ENCODE measurements at places on chromosomes 7 and 10.
A peak's percentile ranks its signal among the peaks of the same experiment; 100 is the strongest.

- no peak for DNase-seq
These were observed 57.7 kb downstream of the DNAJB6 start for GRCh38 chr7:157394246-157395191.

- DNase-seq = no peak
These were observed 284.4 kb upstream of the IGFBP3 start for GRCh38 chr7:46205478-46205877.

GRCh38 chr10:102313221-102313896 lies 68.0 kb downstream of the GBF1 start:
- no peak for DNase-seq

DNA sequence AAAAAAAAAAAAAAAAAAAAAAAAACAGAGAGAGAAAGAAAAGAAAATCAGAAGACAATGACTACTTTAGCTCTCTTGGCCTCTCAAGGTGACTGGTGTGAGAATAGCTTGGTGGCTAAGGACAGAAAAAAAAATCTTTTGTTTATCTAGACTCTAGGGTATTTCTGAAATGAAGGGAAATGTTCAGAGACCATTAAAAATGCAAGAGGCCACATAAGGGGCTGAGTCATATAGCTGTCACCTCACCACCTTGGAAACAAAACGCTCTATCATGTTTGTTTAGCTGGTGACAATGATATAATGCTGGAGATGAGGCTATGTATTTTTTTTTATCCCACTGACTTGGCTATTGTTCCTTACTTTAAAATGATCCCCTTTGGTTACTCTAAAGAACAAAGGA lies 287.0 kb upstream of the CDC14C start:
- DNase-seq = no peak

GRCh38 chr10:74937266-74937856 lies 111.0 kb downstream of the KAT6B start:
- no peak for DNase-seq

DNA sequence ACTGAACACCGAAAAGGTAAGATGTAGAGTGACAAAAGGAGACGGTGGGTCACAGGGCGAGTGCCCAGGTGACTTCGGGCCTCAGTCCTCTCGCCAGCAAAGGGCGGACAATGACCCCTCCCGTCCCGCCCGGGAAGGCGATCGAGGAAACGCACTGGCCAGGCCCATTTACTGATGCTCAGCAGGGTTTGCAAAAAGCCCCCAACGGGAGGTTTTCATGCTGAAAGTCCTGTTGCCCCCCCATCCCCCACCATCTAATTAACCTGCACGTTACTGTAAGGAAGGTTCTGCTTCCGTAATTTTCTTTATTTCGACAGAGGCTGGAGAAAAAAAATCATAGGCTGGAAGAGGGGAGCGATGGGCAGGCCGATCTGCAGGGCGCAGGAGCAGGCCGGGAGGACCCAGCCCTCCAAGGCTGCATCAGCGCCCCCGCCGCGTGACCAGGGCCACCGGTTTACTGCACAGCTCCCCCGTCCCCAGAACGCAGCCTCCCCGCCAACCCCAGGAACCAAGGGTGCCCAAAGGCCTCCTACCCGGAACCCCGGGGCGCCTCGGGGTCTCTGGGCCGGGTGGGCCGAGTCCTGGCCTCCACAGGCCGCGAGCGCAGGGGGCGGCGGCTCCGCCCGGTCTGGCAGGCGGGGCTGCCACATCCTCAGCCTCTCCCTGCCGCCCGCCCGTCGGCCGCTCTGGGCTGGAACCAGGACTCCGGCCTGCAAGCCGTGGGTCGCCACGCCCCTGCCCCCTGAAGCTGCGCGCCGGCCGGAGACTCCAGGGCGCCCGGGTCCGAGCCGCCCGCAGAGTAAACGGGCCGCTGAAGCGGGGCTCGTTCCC lies 613 bp downstream of the OAT start:
- peak; percentile 7 for DNase-seq

DNA sequence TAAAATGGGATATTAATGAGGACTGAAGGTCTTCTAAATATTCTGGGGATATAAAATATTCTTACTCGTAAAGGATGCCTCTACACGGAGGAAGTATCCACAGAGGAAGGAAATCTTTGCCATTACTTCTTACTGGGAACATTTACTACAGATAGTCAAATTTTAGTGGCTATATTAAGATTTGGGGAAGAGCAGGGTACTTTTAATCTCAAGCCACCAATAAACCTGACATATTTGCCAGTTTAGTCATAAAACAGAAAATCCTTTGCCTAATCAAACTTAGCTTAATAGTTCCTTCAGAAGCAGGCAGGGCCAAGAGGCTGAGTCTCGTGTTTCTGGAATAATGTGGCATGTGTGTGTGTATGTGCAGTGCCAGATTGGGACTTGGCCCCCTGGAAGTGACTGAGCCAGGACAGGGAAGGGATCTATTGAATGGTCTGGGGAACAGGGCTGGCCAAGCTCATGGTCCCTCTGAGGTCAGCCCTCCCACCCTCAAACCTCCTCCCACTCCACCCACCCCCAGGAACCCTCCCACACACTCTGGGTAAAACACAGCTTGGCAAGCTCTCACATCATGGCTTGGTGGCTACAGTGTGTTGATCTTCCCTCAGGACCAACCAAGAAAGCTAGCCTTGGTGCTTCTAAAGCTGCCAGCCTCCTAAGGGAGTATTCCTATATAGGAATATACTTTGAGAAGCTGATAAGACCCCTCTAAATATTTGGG lies 1.6 kb upstream of the PIK3CG start:
- DNase-seq = no peak

DNA sequence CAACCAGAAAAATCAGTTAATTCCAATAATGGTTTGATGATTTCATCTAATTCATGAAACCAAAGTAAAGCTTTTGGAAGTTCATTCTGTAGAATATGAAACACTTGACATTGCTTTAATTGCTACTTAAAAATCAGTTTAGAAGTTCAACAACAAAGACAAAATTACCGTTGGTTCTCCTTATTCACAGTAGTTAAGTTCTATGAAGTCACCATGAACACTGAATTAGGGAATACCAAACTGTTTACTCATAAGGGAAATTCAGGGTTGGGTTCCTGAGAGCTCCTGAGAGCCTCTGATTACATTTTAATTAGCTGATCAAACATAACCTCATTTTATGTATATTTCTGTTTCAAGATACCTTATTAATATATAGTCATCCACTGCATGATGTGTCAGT lies 46.2 kb downstream of the ZNF438 start:
- DNase-seq = no peak

DNA sequence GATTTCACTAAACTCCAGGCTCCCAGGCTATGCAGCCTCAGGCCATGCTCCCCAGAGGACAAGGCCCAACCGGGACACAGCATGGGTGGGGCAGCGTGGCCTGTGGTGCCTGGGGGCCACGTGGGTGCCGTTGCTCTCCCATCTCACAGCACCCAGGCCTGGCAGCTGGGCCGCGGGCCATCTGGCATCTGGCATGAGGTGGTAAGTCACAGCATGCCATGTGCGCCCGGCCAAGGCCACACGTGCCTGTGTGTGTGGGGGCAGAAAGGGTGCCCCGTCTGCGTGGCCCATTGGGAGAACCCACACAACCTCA lies 204.1 kb downstream of the EBF3 start:
- DNase-seq = no peak

- no peak for DNase-seq
These were observed 219.4 kb downstream of the ANK3 start for GRCh38 chr10:60170250-60170649.

GRCh38 chr10:99659868-99660366 lies 608 bp downstream of the ENTPD7 start:
- no peak for DNase-seq

DNA sequence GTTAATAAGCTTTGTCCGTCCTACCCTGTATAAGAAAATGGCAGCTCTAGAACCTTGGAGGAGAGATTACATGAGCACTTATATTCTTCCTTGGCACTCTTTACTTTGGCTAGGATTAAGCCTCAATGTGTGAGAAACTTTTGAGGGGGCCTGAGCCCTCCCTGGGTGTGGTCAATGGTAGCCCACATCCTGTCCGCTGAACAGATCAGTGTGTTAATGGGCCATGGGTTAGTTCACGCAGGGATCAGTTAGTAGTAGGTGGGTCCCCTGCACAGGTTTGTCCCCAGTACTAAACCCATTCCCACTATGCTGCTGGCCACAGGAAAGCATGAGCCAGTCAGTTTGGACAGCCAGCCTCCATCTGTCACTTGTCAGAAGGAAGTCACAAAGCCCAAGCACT lies 20.2 kb upstream of the IKZF1 start:
- no peak for DNase-seq

GRCh38 chr7:130297628-130298543 lies 4.9 kb downstream of the CPA4 start:
- DNase-seq = no peak

DNA sequence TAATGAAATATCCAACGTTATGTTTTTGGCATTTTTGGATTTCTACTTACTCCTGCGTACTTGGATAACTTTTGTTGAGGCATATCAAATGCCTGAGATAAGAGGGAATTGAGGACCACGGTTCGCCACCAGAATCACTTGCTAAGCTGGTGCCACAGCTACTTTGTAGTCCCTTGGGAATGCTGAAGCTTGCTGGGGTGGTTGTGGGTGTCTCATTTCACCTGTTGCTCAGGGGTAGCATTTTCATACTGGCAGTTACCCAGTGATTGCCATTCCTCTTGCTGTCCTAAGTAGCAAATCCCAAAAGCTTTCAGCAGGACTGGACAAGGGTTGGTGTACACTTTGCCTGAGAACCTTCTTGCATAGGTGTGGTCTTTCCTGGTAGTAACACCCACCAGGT lies 75.2 kb downstream of the CREB5 start:
- DNase-seq = no peak

DNA sequence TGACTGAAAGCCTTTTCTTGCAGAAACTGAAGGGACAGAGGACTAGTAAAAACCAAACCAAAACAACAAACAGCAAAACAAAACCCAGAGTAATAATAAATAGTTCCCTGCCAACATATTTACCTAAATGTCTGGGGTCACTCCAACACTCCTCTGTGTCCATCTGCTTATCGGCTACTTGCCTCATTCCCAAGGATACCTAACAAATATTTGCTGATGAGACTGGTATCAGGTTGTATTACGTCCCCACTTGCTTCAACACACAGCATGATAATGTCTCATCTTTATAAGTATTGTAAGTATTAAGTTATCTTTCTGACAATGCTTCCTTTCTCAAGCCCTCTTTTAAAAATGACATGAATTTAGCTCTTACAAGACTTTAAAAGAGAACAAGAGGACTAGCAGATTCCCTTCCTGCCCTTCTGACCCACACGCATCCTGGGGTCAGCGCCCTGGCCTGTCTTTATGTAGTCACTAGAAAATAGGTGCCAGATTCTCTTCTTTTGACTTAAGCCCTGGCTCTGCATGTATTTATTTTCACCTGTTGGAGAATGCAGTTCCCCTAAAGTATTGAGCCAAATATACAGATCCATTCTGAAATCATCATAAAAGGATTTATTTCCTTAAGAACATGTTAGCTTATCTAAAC lies 110.2 kb downstream of the SEM1 start:
- DNase-seq = no peak

DNA sequence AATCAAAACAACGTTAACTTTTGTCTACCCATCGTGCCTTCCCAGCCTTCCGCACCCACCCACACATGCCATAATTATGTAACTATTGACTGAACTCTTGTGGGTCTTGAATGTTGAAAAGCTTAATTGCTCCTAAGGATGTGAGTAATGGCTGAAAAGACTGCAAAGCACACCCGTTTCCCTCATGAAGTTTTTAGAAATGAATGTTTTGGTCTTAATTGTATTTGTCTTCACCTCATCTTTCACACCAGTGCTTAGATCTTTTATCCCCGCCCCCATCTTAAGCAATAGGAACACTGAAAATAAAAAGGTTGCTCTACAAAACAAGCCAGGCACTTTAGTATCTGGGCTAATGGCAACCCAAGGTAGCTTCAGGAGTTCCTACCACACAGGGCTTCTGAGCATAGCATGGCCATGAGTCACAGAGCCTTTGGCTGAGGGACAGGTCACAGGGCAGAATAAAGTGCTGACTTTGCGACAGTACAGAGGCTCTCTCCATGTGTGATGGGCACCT lies 690.5 kb downstream of the PARD3 start:
- DNase-seq = no peak

DNA sequence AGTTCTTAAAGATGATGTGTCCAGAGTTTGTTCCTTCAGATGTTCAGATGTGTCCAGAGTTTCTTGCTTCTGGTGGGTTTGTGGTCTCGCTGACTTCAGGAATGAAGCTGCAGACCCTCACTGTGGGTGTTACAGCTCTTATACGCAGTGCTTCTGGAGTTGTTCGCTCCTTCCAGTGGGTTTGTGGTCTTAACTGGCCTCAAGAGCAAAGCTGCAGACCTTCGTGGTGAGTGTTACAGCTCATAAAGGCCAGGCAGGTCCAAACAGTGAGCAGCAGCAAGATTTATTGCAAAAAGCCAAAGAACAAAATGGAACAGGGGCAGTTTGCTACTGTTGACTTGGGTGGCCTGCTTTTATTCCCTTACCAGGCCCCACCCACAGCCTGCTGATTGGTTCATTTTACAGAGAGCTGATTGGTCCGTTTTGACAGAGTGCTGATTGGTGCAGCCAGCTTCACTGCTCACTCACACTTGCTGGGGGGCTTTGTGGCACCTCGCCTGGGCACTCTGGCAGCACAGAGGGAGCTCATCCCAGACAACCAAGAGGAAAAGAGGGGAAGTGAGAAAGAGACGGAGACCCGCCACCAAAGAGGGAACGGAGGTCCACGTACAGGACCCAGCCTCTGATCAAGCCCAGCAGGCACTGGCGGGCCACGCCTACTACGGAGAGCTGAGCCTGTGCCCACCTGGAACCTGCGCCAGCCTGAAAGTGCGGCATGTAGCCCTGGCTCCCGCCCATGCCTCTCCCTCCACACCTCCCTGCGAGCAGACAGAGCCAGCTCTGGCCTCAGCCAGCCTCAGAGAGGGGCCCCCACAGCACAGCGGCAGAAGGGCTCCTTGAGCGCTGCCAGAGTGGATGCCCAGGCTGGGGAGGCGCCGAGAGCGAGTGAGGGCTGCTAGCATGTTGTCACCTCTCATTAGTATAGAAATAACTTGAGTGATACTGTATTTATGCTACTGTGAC lies 55.8 kb upstream of the SEMA3C start:
- no peak for DNase-seq
